ENCODE measurements at places on chromosomes 16 and 17.

DNA sequence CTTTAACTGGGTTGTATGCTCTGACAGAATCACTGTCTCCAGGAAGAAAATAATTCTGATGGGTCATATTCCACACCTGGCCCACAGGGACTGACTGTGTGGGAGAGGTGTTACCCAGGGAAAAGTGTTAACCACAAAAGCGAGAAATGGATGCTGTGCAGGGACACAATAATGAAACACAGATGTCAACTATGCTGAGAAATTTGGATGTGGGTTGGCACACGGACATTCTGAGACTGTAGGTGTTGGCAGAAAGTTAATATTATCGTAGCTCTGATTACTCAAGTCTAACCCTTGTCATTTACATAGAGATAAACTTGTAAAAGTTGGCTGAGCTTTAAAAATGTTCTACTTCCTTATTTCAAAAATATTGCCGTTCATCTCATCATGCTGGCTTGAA lies 19.6 kb downstream of the TMC5 start:
- no peak overlapping the region for H3K27ac ChIP-seq
- H3K4me3 ChIP-seq, result no peak overlapping the region
- no peaks in the 10 kb centered on the region for H3K36me3 ChIP-seq

GRCh38 chr16:9917691-9918090 lies 264.5 kb downstream of the GRIN2A start:
- no peak overlapping the region for H3K4me3 ChIP-seq
- no peak overlapping the region for H3K27ac ChIP-seq
- peaks cover 13% of the 10 kb centered on the region for H3K27me3 ChIP-seq

DNA sequence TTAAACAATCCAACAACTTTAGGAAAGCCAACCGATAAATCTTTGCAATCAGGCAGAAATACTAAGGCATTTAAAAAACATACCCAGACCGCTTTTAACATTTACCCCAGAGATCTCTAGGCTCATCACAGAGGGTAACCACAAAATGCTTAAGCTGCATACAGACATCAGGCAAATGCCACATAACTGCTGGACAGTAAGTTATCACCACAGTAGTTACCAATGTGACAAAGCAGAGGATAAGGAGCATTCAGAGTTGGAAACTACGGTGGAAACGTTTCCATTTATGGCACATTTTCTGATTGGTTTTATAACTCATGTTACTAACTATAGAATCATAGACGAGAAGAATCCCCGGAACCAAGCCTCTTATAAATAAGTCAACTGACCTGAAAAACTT lies 77.5 kb downstream of the KANSL1 start:
- peaks cover 35% of the 10 kb centered on the region for H3K36me3 ChIP-seq
- peaks cover 49% of the 10 kb centered on the region for H3K4me1 ChIP-seq
- H3K27ac ChIP-seq, result no peak overlapping the region
- H3K4me3 ChIP-seq, result no peak overlapping the region
- no peak for DNase-seq
- no peaks in the 10 kb centered on the region for H3K27me3 ChIP-seq

DNA sequence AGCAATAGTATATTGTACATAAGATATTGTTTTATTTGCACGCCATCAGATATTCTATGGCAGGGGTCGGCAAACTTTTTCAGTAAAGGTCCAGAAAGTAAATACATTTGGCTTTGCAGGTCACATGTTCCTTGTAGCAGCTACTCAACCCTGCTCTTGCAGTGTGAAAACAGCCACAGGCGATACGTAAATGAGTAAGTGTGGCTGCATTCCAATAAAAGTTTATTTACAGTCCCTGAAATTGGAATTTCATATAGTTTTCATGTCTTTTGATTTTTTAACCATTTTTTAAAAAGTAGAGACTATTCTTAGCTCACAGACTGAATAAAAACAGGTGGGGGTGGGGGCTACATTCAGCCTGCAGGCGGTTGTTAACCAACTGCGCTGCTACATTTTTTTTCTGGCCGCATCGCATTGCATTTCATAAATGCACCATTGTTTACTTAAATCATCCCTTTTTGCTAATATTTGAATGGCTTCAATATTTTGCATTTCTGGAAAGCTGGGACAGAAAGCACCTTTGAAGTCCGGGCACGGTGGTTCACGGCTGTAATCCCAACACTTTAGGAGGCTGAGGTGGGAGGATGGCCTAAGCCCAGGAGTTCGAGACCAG lies 50.5 kb upstream of the HAPSTR1 start:
- no peaks in the 10 kb centered on the region for H3K4me1 ChIP-seq
- peaks cover 12% of the 10 kb centered on the region for H3K27me3 ChIP-seq
- H3K27ac ChIP-seq, result no peak overlapping the region
- DNase-seq, result no peak
- no peak overlapping the region for H3K4me3 ChIP-seq
- H3K36me3 ChIP-seq, result no peaks in the 10 kb centered on the region

- H3K36me3 ChIP-seq, result no peaks in the 10 kb centered on the region
- peaks cover 9% of the 10 kb centered on the region for H3K4me1 ChIP-seq
- no peak overlapping the region for H3K4me3 ChIP-seq
- no peak overlapping the region for H3K27ac ChIP-seq
- H3K27me3 ChIP-seq, result peaks cover 4% of the 10 kb centered on the region
- DNase-seq, result no peak
Measured at GRCh38 chr17:75913537-75914210, 9.0 kb upstream of the MRPL38 start.

- no peak overlapping the region for H3K4me3 ChIP-seq
- no peaks in the 10 kb centered on the region for H3K36me3 ChIP-seq
- peaks cover 7% of the 10 kb centered on the region for H3K4me1 ChIP-seq
- H3K27ac ChIP-seq, result peak overlapping the region; percentile 30
- peaks cover 17% of the 10 kb centered on the region for H3K27me3 ChIP-seq
Measured at GRCh38 chr17:2947588-2947950, 115.8 kb downstream of the OR1D5 start.

- peaks cover 7% of the 10 kb centered on the region for H3K4me1 ChIP-seq
- peaks cover 9% of the 10 kb centered on the region for H3K27me3 ChIP-seq
- no peak for DNase-seq
Measured at GRCh38 chr17:66461343-66461995, 159.1 kb downstream of the PRKCA start.

GRCh38 chr17:35743626-35744328 lies 9.3 kb downstream of the GAS2L2 start:
- H3K27me3 ChIP-seq, result peaks cover 60% of the 10 kb centered on the region
- H3K36me3 ChIP-seq, result peaks cover 10% of the 10 kb centered on the region
- peaks cover 4% of the 10 kb centered on the region for H3K4me1 ChIP-seq
- no peak overlapping the region for H3K27ac ChIP-seq
- H3K4me3 ChIP-seq, result peak overlapping the region; percentile 30
